ENCODE measurements at places on chromosomes 13 and 19.

DNA sequence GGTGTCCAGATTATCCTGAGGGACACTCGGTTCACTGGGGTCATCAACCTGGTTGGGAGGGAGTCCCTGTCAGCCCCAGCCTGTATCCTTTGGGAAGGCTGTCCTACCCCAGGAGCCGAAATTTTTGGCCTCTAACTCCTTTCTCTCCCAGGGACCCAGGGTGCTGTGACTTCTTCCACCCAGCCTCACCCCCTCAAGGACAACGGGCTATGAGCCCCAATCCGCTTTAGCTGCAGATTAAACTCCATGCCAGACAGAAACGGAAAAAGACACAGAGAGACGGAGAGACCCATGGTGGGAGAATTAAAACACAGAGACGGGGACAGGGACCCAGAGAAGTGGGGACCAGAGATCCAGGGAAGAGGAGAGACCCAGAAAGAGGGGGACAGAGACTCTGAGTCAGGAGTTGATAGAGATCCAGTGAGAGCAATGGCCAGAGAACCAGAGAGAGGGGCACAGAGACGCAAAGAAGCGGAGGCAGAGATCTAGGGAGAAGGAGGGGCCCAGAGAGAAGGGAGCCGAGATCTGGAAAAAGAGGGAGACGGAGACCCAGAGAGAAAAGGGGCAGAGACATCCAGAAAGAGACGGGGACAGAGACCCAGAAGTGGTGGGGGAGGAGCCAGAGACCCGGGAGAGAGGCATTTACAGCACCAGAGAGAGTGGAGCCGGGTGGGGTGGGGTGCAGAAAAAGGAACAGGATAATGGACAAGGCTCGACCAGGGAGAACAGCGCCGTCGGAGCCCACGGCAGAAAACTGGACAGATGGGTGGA lies 703 bp downstream of the SLC17A7 start:
- no peak for DNase-seq

DNA sequence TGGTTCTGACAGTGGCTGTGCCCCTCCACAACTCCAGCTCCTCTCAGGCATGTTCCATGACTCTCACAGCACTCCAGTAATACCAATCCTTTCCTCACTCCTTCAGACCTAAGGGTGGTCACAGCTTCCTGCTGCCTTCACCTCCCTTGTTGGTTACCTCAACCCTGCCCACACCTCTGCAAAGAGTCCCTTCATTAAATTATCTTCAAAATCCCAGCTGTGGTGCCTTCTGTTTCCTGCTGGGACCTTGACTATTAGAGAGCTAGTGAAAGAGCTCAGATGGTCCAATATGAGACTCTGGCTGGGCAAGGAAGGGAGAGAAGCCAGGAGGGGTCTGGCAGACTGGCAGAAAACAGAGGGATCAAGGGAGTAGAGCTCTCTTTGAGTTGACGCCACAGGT lies 26.1 kb downstream of the DEDD2 start:
- no peak for DNase-seq

- no peak for DNase-seq
Measured at GRCh38 chr13:46101484-46102254, 3.2 kb downstream of the CPB2 start.

DNA sequence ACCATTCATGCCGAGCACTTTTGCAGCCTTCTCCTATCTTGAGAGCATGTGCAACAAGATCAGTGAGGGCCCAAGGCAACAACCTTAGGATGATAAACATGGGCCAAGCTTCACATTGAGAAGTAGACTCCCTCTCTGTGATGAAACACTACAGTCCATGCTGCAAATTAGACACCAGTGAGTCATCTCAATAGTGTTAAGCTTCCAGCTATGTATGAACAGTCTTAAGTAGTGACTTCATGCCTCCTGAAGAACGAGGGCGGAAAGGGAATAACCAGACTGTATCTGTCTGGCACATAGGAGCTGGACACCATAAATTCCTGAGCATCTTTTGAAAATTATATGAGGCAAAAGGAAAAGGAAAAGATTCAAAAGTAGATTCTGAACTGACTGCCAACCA lies 309.9 kb upstream of the SLITRK1 start:
- DNase-seq, result no peak

All from DMS79 (cell line).